ENCODE measurements at places on chromosomes 12 and 14.

DNA sequence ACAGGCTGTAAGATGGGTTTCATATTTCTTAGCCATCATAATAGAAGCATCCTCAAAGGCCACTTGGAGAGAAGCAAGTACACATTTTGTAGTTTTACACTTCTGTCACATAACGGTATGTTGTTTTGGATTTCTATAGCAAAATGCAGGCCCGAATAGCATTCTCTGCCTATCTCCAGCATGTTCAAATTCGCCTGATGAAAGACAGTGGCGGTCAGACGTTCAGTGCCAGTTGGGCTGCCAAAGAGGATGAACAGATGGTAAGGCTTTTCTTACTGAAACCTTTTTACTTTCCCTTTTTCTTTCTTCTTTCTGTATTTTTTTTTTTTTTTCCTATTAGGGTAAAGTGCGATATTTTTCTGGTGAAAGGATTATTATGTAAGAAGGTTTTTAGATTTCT, 110.5 kb downstream of the TTLL5 start:
- no peak for DNase-seq

DNA sequence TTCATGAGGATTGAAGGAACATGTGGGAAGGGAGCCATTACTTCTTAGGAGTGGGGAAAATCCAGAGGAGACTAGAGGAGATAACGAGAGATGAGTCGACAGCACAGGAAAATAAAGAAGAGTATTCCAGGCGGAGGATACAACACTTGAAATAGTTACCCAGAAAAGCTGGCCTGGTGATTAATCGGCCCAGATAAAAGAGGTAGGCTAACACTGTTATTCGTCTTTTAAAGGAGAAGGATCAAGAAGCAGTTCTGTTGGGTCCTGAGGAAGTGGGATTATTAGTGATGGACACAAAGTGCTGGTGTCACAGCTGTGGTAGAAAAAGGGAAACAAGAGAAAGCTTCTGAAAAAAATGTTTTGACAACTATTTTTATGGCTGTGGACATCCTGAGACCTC, 425.3 kb downstream of the ZFP36L1 start:
- DNase-seq, result no peak

DNA sequence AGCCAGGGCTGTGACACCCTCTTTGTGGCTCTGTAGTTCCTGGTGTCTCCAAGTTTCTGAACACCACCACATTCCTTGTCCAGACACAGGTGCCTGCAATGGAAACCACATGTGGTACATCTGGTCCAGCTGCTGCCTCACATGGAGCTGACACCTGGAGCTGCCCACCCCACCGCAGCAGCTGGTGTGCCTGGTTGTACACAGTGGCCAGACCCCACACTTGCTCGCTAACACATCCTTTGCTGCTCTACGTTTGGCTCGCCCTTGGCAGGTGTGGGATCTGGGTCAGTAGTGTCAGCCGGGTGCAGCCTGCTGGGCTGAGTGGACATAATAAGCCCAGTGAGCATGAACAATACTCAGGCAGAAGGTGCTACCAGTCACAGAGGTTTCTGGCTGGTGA, 198.9 kb downstream of the ADGRD1 start:
- no peak for DNase-seq

DNA sequence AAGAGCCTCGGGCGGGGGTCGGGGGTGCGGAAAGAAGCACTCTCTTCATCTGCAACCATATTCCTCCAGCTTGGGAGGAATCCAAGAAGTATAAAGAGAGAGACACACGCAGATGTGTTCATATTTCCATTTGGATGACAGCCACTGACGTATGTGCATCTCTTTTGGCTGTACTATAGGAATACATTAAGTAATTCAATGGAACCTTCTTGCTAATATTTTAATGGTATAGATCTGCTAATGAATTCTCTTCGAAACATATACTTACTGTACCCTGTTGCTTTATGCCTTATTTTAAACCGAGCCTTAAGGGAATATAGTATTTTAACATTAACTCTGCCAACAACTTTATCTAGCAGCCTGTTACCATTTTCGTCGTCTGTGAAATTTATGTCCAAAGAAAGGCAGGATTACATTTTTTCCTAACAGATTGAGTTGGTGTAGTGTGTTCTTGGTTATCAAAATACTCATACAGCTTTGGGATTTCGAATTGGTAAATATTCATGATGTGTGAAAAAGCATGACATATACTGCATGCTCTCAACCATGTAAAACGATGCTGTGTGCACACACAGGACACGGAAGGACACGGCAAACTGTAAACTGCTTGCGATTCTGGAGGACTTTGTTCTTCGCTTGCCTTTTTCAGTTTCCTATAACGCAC, 84.5 kb downstream of the CCDC88C start:
- no peak for DNase-seq
